Kidney epithelial cell (primary cell): ENCODE measurements at places on chromosomes 1 and 21.

DNA sequence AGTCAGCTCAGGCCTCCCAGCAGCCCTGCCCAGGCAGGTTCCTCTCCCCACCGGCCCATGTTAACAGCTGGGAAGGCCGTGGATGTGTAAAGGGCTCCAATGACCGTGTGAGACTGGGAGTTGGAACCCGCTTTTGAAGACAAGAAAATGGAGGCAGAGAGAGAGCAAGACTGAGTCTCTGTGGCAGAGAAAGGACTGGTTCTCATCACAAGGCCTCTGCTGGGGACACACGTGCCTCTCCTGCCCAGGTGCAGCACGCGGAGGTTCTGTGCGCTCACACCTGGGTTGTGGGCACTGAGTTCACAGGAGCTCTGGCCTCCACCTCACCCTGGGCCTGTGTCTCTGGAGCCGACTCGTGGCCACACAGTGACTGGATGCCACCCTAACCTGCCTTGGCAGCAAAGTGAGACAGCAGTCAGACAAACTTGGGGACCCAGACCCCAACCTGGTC is 27.0 kb downstream of the RUNX3 start:
- no peak for DNase-seq

DNA sequence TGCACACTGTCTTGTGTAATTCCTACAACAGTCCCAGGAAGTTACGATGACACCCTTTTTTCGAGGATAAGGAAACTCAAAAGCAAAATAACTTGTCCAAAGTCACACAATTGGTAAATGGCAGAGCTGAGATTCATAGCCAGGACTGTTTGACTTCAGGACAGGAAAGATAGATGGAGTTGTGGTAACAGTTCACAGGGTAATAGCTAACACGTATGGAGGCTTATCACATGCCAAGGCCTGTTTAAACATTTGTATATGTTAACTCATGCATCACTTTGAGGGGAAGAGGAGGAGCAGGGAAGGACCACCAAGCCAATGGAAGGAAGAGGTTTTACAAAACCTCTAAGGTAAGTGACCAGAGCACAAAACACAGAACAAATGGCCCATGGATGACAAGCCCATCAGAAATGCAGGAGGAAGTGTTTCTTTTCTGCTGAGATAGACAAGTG is 2.8 kb downstream of the DHCR24 start:
- no peak for DNase-seq

GRCh38 chr1:9900142-9901043 is 9.7 kb downstream of the CTNNBIP1 start:
- DNase-seq: no peak

DNA sequence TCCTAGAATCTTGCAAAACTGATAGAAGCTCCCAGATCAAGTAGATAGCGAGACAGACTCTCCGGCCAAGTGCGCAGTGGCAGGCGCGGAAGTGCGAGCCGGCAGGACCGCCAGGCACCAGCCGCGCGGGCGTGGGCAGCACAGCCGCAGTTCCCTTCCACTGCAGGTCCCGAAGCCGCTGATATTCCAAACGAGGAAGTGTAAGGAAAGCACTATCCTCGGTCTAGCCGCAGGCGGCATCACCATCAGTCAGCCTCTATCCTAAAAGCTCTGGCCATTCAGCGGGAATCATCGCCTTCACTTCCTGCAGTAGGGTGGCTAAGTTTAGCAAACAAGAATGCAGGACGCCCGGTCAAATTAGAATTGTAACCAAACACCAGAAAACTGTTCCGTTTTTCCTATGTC is 710 bp downstream of the GLRX2 start:
- DNase-seq: no peak

GRCh38 chr21:34511181-34511580 is 829 bp downstream of the KCNE1 start:
- no peak for DNase-seq

GRCh38 chr1:84090447-84091245 is 53.4 kb upstream of the PRKACB start:
- no peak for DNase-seq

- DNase-seq: no peak
Measured at GRCh38 chr1:41044187-41044586, 22.7 kb upstream of the SLFNL1 start.

DNA sequence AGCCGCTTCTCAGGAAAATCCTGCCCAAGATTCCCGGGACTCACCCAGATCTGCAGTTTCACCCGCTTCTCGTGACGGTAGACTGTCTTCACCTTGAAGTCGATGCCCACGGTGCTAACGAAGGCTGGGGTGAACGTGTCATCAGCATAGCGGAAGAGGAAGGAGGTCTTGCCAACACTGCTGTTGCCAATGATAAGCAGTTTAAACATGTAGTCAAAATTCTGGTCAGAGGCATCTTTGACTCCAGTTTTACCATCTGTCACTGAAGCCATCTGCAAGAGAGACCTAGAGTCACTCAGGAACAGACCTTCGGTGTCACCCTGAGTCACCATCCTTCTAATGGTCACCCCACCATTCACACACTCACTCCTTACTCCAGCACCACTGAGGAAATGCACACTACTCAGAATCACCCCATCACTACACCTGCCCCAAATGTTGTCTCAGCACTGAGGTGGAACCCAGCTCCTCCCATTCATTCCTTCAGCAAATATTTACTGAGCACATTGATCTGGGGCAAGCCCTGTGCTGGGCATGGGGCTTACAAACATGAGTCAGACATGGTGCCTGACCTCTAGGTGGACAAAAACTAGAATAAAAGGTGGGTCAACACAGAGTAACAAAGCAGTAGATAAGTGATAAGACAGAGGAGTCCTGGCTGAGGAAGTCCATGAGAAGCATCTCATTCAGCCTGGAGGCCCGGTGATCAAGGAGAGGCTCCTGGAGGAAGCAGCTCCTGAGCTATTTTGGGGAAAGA is 13.5 kb downstream of the RAB3B start:
- no peak for DNase-seq

- no peak for DNase-seq
Measured at GRCh38 chr1:226402739-226403165, 5.1 kb downstream of the PARP1 start.

DNA sequence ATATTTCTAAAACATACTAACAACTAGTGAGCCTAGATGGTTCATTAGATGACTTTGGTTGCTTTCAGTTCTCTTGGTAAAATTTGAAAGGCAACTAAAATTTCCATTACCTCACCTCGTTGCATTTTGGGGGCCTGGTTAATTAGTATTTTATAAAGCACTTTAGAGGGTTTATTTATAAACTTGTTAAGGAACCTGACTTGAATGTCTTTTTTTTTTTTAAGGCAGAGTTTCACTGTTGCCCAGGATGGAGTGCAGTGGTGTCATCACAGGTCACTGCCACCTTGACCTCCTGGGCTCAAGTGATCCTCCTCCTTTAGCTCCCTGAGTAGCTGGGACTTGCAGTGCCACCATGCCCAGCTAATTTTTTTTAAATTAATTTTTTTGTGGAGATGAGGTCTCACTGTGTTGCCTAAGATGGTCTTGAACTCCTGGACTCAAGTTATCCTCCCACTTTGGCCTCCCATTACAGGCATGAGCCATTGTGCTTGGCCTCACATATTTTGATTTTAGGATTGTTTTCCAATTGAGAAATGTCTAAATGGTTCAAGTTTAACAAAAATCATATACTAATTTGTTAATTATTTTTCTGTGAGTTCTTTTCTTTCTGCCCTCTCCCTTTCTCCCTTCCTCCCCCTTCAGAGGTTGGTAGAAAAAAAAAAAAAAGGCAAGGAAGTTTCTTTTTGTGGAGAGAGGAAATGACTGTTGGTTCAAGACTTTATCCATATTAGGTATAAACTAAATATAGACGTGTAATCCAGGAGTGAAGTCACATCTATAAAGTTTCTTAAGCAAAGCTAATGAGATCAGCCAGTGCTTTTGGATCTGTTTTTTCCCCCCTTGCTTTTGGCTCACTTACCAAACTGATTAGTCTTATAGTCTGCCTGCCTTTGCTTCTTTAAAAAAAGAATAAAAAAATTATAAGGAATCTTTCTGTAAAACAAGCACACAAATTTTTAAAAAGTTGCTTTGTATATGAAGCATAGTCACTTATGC is 24.7 kb downstream of the CLIC4 start:
- peak; percentile 89 for DNase-seq

- no peak for DNase-seq
Measured at GRCh38 chr1:177067752-177068410, 96.6 kb downstream of the ASTN1 start.

DNA sequence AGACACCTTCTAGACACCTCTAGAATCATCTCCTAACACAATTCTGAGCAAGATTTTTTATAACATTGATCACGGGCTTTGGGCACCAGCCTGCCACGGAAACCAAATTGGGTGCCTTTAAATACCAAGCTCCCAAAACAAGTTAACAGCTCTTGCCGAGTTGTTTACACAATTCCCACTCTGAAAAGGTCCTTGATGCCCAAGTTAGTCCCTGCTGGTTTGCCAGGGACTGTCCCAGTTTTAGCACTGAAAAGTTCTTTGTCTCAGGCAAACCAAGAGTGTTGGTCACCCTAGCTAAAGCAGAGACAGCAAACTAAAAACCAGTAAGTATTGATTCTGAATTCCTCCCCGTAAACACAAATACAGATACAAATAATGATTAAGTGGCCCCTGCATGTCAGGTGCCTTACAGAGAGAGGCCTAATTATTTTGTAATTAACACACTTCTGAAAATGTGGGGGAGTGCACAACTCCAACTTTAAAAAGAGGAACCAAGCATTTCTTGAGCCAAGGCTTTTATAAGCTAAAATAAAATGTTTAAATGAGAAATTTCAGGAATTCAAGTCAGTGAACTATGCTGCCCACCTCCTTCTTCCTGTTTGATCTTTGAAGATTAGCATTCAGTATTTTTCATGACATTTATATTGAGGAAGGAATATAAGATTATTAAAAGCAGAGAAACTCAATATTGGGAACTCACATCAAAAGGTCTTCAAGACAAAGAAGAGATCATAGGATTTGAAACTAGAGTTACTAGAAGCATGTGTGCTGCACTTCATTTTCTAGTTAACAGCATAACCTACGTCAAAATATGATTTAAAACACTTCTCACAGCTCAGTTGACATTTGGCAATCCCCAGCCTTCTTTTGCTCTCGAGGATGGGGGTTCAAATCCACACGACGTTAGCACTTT is 9.0 kb upstream of the UBE2U start:
- DNase-seq: no peak

- DNase-seq: no peak
Measured at GRCh38 chr1:103256490-103256889, 148.2 kb upstream of the COL11A1 start.

GRCh38 chr1:111219557-111220286 is 7.8 kb upstream of the CHI3L2 start:
- DNase-seq: no peak

DNA sequence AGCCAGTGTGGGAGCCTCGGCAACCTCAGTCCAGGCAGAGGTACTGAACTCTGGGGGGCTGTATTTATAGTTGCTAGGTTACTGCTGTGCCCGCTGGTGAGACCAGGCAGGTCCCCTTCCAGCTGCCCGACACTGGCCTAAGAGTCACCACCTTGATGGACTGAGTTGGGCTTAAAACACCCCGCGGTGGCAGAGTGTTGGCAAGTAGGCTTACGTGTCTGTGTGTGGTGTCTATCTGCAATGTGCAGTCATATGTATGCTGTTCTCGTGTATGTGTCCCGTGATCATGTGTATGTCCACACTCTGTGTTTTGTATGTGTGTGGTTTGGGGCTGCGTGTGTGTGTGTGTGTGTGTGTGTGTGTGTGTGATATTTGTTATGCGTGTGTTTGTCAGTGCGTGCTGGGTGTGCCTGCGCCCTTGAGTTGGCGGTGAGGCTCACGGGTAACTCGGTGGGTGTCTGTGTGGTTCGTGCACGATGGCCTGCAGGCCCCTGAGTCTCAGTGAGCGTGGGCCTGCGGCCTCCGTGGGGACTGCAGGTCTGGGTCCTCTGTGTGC is 65.5 kb downstream of the MEF2D start:
- DNase-seq: no peak

GRCh38 chr1:208728815-208729214 is 484.6 kb upstream of the PLXNA2 start:
- DNase-seq: no peak

GRCh38 chr1:171263901-171264300 is 15.6 kb downstream of the FMO1 start:
- DNase-seq: no peak

DNA sequence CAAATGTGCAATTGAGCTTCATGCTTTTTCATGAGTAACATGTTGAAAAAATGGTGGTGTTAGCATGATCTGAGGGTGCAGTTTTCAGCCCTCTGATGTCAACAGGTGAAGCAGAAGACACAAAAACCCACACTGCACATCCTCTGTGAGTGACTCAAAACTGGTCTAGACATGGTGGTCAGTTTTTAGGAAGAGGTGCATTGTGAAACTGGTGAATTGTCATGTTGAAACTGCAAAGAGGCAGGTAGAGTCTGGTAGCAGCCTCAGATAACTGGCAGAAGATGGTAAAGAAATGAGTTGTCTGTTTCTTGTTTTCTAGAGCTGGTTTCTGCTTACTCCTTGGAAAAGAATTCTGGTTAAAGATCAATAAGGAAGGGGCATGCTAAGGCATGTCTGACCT is 97.3 kb upstream of the HMCN1 start:
- DNase-seq: no peak

DNA sequence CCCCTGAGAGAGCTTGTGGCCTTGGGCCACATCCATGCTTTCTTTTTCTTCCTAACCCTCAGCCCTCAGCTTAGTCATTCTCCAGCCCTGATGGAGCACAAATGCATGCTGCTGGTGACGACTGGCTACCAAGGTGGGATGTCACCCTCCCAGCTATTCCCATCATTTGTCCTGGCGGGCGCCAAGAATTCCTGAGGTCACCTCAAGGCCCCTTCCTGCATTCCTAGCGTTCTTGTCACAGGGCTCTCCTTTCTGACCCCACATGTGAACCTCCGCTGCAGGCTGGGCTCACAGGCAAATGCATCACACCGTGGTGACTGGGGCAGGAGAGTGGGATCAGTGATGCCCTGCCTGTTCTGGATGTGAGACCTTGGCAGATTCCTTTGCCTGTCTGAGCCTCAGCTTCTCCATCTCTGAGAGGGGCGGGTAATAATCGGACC is 53.4 kb upstream of the IFFO2 start:
- DNase-seq: peak; percentile 92

DNA sequence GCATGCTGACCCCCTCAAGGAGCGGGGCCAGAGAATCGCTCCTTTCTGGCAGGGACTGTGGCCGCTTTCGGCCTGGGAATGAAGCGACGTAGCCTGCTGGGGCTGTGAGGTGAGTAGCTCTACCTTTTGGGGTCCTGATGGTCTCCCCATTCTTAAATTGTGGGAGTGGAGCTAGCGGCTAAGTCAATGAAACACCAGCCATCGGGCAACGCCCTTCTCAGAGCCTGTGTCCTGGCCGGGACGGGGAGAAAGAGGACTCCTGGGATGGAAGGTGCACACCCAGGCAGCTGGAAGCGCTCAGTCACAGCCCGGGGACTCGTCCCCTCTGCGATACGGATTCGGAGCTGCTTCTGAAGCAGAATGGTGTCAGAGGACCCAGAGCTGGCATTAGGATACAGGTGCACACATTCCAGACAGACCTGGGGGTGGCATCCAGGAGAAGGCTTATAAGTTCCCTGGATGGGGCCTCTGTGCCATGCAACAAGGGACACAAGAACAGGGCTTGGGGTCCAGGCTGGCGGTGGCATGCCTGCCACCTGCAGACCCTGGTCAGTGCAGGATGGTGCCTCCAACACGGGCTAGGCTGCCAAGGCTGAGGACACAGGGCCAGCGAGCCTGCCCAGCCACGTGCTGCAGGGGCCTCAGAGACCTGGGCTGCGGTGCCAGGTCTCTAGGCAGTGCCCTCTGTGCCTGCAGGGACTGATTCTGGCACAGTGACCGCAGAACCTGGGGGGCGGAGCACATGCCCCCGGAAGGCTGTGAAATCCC is 945 bp upstream of the WNT9A start:
- no peak for DNase-seq
